ENCODE measurements at places on chromosomes 2 and 18. TPM values are rescaled to one million over a fixed set of nuclear protein-coding genes. Genes with fewer than 3 reads are reported as not detected.
A peak's percentile ranks its signal among the peaks of the same experiment; 100 is the strongest.

DNA sequence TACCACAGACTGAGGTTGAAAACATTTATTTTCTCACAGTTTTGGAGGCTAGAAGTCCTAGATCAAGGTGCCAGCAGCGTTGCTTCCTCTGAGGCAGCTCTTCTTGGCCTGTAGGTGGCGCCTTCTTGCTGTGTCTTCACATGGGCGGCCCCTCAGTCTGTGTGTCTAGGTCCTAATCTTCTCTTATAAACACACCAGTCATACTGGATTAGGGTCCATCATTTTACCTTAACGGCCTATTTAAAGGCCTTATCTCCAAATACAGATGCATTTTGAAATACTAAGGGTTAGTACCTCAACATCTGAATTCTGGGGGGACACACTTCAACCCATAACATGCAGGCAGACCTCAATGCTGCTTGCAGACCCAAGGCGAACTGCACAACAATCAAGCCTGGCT is 4.4 kb upstream of the RMC1 start:
- peak; percentile 30 for DNase-seq

- no peak for DNase-seq
Observed at GRCh38 chr2:10172033-10172871, 49.7 kb downstream of the RRM2 start.

DNA sequence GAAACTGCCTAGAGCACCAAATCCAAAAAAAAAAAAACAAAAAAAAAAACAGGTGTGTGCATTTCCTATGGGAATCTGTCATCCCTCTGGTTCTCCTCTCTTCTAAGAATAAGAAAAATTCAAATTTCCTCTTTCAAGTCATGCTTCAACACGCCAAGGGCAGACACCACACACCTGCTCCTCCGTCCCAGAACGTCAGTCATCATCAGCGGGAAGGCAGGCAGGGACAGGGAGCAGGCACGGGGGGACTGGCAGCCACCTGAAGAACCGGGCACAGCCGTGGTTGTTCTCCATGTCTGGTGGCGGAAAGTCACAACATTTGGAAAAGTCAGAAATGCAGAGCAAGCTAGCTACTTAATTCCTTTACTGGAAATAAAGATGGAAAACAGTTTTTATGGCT is 214.8 kb downstream of the IKZF2 start:
- DNase-seq = no peak

TEKT4 gene
- total RNA-seq = not detected

GLI2 gene
- 14.9 TPM for total RNA-seq

GRCh38 chr2:224584785-224585210 is 365 bp downstream of the CUL3 start:
- peak; percentile 28 for DNase-seq

DNA sequence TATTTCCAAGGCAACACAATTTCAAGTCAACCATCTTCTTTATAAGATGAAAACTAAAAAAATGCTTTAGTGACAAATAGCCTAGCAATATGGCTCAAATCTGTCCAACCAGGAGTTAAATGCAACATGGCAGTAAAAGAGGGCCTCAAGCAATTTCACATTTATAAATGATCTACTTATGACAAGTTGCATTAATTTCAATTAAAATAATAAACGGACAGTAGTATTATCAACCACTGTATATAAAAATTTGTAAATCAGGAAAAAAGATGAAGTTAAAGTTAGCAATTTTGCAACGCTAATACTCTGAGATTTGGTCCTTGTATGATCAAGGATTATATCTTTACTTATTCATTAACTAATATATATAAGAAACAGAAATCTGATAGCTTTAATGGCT is 19.3 kb downstream of the CCDC88A start:
- no peak for DNase-seq

GALNT5 gene
- total RNA-seq = 0.87 TPM

ELP2 gene
- total RNA-seq = 82.4 TPM

DNA sequence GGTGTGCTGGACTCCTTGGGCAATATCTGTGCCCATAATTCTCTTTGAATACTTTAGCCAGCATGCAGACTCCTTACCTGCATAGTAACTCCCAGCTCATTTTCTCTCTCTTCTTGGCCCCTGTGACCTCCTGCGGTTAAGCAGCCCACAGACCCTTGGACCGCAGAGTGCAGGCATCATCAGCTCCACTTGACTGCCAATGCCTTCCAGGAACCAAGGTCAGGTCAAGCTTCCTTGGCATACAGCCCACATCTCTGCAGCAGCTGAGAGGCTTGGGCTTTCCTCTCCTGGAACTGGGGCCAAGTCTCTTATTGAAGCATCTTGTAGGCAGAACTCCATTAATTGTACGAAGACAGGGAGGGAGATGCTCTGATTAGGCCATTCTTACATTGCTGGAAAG is 130.1 kb upstream of the PIEZO2 start:
- no peak for DNase-seq

POTEE gene
- total RNA-seq = not detected

CRYBA2 gene
- not detected for total RNA-seq

MROH2A gene
- not detected for total RNA-seq

GRCh38 chr2:27993402-27993787 is 102.9 kb downstream of the BABAM2 start:
- no peak for DNase-seq
